ENCODE measurements at places on chromosomes 5 and 9.
A peak's percentile ranks its signal among the peaks of the same experiment; 100 is the strongest.

DNA sequence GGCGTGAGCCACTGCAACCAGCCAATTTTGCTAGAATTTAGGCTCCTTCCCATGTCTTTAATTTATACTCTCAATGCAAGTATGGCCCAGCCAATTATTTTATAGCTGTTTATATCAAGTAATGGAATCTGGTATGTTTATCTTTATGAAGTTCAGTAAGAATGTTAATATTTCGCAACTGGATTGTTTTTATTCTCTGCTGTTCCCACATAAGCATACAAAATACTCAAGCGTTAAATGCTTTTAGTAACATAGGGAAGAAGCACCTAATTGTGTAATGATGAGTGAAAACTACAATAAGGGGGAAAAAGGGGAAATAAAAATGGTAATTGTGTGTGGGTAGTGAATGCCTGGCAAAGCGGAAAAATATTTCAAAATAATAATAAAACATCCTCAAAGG, 21.3 kb downstream of the PWWP2A start:
- H3K4me3 ChIP-seq, result no peak overlapping the region
- H3K27ac ChIP-seq, result no peak overlapping the region
- no peaks in the 10 kb centered on the region for H3K36me3 ChIP-seq
- no peaks in the 10 kb centered on the region for H3K27me3 ChIP-seq

DNA sequence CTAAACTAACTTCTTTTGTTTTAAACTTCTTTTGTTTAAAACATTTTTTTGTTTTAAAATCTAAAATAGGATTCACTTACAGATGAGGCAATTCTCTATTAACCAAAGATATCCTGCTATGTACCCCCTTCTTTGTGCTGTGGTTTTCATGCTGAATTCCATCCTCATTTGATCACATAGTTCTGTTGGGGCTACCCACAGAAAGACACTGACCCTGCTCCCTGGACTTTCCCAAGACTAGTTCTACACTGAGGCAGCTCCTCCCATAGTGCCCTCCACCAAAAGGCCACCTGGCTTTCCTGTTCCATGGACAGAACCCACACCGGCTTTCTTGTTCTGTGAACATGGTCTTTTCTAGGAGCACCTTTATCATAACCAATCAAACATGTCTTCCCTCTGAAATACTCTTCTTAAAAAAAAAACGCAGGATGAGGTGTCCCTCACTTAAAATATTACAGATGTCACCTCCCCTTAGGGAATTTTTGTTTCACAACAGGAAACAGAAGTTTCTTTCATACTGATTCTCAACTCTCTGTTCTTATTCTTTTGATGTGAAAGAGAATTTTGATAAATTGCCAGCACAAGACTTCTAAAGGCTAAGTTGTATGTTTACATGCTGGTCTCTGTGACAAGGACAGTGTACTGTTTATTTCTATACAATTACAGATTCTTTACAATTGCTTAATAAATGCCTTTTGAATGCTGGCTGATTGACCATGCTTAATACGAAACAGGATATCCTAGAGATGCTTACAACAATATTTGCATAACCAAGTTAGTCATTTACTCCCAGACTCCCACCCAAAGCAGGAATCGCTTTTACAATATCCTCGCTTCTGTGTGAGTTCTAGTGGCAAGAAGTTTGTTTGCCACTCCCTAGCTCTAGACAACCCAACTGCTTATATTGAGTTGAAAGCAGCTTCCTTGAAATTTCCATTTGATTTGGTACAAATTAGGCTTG, 300.4 kb downstream of the DTWD2 start:
- no peak overlapping the region for H3K27ac ChIP-seq
- H3K4me1 ChIP-seq, result no peaks in the 10 kb centered on the region
- H3K27me3 ChIP-seq, result no peaks in the 10 kb centered on the region
- no peaks in the 10 kb centered on the region for H3K36me3 ChIP-seq

DNA sequence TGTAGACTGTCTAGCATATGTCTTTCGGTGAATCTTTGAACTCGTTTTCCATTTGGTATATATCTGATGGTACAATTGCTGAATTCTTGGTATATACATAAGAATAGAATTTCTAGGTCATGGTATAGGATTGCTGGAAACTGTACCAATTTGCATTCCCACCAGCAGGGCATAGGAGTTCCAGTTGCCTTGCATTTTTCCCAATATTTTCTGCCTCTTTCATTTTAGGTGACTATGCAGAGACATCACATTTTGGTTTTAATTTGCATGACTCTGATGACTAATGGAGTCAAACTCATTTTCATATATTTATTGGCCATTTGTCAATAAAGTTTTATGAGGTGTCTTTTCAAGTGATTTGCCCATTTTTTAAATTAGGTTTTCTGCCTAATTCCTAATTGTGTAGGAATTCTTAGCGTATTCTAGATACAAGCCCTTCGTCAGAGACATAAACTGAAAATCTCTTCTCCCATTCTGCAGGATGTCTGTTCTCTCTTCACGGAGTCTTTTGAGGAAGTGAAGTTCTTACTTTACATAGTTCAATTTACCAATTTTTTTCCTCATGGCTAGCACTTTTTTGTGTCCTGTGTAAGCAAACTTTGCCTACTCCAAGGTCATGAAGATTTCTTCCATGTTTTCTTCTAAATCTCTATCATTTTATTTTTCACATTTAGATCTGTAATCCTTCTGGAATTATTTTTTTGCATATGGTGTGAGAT, 28.9 kb upstream of the PDCD1LG2 start:
- H3K36me3 ChIP-seq, result no peaks in the 10 kb centered on the region
- no peaks in the 10 kb centered on the region for H3K4me1 ChIP-seq
- no peaks in the 10 kb centered on the region for H3K27me3 ChIP-seq
- H3K27ac ChIP-seq, result no peak overlapping the region
- DNase-seq, result no peak

- no peaks in the 10 kb centered on the region for H3K36me3 ChIP-seq
- no peak overlapping the region for H3K4me3 ChIP-seq
- H3K27ac ChIP-seq, result no peak overlapping the region
- no peaks in the 10 kb centered on the region for H3K4me1 ChIP-seq
- H3K27me3 ChIP-seq, result no peaks in the 10 kb centered on the region
Observed at GRCh38 chr5:77239126-77239741, 28.8 kb downstream of the PDE8B start.

GRCh38 chr5:127072861-127073846, at the start of gene C5orf63:
TSS of gene C5orf63 (minus strand) at chr5:127073502. CDS start at chr5:127058995, 14,507 bp downstream.
- peak within 1 kb of the TSS; percentile 23 for H3K27ac ChIP-seq
- H3K4me1 ChIP-seq, result no peaks in the 10 kb centered on the region
- DNase-seq, result peak; percentile 70
- peak within 1 kb of the TSS; percentile 66 for H3K4me3 ChIP-seq
- H3K36me3 ChIP-seq, result no peaks in the 10 kb centered on the region
